Activated CD8-positive, alpha-beta memory T cell treated with anti-CD3 and anti-CD28 coated beads for 48 hours (primary cell): ENCODE measurements at places on chromosomes 7 and 10.

DNA sequence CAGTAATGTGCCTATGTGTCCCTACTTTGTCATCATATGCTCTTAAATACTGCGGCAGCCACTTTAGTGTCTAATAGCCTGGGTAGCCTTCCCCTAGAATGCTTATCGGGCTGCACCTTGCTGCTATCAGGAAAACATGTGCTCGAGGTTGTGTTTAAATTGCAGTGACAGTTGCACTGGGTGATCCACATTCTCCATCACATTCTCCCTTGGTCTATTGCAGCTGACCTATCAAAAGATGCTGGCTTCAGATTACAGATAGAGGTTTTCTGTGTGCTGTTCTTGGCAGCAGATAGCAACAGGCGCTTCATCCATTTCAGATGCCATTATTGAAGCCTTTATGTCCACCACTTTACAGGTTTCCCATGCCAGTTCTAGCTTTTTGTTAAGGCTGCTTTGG lies 130.1 kb upstream of the MDFIC start:
- no peak for DNase-seq

- no peak for DNase-seq
Measured at GRCh38 chr7:35617041-35617440, 77.9 kb downstream of the HERPUD2 start.

- DNase-seq = no peak
Measured at GRCh38 chr10:124715439-124715838, 28.7 kb downstream of the FAM53B start.

DNA sequence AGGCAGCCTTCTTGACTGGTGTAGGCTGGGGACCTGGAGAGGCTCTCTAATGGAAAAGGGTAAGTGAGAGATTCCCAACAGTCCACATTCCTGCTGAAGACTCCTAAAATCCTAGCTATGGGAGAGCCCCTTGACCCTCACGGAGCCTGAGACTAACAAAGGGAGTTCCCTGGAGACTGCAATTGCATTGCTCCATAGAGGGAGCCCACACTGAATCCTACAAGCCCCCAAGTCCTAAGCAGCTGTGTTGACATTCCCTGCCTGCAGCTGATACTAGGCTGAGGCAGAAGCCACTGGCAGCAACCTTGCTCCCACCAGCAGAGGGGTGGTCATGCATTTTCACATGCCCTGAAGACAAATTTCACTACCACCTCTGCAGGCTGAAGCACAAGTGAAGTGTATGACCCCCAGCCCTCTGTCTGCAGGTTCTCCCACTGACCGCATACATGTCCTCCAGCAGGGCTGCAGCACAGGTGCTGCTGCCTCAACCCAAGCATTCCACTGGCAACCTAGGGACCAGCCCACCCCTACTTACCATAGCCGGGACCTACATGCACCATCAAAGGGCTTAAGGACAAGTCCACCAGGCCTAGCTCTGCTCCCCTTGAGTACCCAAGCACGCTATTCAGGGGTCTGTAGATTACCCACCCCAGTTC lies 130.3 kb upstream of the SLC13A1 start:
- DNase-seq = no peak

- peak; percentile 25 for DNase-seq
Measured at GRCh38 chr7:30594048-30594539, 584 bp upstream of the GARS1 start.

- no peak for DNase-seq
Measured at GRCh38 chr10:36700123-36700522, 425.3 kb upstream of the ANKRD30A start.

GRCh38 chr10:3955493-3955892 lies 170.5 kb upstream of the KLF6 start:
- no peak for DNase-seq

GRCh38 chr10:62058896-62059216 lies 157.4 kb downstream of the ARID5B start:
- no peak for DNase-seq

DNA sequence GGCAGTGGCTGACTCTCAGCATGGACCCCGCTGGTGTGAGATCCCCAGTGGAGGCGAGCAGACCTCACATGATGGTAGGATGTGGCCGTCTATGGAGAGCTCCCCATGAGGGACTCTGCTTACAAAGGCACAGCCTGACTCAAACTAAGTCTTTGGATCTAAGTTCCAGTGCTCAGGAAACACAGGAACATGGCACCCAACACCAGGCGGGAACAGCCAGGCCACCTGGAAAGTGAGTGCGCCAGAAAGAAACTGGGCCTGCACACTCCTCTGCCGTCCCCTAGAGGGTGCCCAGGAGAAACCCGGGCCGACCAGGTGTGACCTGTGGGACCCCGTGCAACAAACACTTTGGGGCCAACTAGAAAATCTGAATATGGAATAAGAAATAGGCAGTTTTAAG lies 10.0 kb downstream of the PITRM1 start:
- DNase-seq = no peak

GRCh38 chr7:117806011-117806410 lies 67.2 kb downstream of the CTTNBP2 start:
- DNase-seq = no peak

DNA sequence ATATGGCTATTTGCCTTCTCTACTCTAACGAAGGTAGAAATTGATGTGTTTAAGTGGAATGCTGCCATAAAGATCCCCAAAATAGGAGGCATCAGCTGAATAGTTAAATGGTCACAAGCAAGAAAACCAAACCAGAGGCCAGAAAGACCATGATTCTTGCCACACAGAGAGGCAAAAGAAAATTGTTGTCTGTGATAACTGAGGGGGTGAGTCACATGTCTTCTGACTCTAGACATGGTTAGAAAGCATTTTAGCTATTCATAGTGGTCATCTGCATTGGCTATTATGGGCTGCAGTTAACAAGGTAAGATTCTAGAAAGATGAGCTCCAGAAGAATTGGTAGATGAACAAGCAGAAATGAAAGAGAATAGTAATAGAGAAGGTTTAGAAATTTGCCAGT lies 361.4 kb upstream of the NPSR1 start:
- no peak for DNase-seq

GRCh38 chr7:154837622-154838021 lies 165.3 kb downstream of the PAXIP1 start:
- DNase-seq = no peak

- no peak for DNase-seq
Measured at GRCh38 chr10:89738551-89739209, 37.3 kb downstream of the KIF20B start.

GRCh38 chr7:126959649-126960048 lies 293.1 kb downstream of the GRM8 start:
- no peak for DNase-seq

DNA sequence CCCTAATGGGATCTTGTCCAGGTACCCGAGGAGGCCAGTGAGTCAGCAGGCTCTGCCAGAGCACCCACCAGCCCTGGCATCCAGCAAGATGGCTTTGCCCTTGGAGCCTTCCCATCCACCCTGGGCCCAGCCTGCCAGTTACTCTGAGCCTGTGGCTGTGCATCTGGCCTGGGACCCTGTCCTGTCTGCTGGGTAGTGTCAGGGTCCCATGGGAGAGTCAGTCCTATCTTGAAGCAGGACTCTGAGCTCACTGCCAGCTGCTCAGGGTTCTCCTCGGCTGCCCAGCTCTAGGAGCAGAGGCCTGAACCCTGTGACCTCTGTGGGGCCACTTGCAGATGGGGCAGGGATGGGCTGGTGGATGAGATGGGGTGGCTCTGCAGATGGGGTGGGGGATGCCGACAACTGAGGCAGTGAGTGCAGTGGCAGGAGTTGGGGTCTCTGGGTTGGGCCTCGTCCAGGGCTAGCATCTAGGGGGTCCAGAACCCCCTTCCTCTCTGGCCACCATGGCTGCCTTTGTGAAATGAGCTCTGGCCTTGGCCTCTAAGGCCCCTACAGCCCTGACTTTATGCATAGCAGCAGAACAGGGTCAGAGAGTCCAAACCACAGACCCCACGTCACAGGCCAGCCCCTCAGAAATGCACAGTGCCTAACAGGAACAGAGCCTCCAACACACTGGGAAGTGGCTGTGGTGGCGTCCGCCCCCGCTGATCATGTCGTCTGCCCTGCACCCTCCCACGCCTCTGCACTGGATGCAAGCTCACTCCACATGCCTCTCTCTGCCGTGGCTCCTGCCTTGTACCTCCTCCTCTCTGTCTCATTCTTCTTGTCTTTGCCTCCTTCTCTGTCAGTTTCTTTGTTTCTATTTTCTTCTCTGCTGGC lies 88.1 kb upstream of the RET start:
- DNase-seq = no peak

GRCh38 chr7:101875283-101875846 lies 57.9 kb downstream of the CUX1 start:
- no peak for DNase-seq

DNA sequence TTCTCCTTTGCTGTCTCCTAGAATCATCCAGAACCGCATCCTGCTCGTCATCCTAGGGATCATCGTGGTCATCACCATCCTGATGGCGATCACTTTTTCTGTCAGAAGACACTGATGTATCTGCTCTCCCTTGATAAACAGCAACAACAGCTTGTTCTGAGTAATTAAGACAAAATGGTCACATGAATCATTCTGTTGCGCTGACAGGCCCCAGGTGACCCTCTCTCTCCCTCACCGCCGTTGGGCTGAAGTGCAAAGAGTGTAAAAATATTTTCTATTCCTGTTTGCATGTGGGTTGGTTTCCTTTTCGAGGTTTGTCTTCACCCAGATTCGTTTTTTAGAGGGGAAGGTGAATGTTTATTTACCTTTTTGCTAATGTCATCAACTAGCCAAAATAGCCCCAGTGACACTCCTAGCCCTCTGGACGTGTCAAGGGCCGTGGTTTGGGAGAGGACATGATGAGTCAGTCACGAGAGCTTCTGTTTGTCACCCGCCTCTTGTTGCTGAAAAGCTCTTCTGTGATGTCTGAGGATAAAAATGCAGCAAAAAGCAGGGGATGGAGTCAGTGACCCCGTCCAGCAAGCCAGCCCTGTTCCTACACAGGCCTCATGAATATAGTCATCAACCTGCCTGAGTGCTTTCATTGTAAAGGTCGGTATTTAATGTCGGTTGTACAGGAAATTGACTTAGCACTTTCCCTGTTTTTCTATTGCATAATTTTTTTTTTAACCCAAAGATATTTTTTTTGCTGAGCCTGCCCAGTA lies 134.6 kb upstream of the TCF7L2 start:
- no peak for DNase-seq

GRCh38 chr7:111975346-111975745 lies 230.9 kb downstream of the DOCK4 start:
- DNase-seq = no peak

GRCh38 chr10:79176949-79177602 lies 108.3 kb downstream of the ZMIZ1 start:
- DNase-seq = no peak

DNA sequence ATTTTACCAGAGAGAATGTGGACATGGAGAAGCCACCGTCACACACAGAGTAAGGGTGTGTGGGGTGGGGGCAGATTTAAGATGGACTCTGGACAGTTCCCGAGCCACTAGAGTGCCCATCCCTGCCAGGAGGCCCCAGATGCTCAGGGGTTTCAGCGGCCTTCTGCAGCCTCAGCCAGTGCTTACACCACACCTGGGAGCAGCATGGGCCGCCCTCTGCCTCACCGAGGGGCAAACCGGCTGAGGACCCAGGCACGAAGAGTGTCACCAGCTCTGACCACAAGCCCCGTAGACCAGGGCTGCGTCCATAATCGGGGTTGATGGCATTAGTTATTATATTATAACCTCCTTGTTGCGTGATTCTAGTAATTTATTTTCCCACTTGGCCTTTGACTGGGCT lies 6.7 kb upstream of the MNX1 start:
- DNase-seq = no peak

DNA sequence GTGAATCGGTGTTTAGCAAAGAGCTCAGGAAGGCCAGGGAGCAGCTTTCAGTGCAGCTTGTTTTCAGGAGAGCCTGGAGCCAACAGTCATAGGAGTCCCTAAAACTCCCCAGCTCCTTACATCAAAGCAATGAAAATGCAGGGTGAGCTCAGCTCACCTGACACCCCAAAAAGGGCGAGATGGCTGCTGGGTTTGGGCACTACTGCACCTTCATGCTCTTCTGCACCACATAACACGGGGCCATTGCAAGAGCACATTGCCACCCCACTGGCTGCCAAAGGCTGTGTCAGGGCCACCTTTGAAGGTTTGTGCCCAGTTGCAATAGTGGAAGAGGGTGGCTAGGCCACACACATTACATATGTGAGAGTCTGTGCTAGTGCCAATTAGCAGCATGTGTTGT lies 25.0 kb upstream of the FRMD4A start:
- DNase-seq = no peak

DNA sequence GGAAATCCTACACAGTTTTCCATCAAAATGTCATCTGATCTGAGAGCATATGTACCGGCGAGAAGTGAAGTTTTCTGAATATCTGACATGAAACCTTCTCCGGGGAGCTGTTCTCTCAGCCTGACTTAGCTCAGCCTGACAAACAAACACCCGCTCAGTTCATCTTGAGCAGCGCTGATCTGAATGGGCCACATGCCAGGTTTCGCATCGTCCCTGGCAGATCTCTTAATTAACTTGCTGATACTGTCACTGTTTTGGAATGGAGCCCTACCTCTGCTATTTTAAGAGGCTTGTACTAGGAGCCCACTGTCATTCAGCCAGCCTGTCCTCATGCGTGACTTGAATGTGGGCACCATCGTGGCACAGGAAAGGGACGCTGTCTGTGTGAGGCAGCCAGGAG lies 109.2 kb downstream of the STRA8 start:
- no peak for DNase-seq
